Hematopoietic multipotent progenitor cell treated with erythropoietin and hydrocortisone succinate and interleukin-3 and kit ligand, for 17 days (in vitro differentiated cells): ENCODE measurements at places on chromosomes 7 and 10.
A peak's percentile ranks its signal among the peaks of the same experiment; 100 is the strongest.

DNA sequence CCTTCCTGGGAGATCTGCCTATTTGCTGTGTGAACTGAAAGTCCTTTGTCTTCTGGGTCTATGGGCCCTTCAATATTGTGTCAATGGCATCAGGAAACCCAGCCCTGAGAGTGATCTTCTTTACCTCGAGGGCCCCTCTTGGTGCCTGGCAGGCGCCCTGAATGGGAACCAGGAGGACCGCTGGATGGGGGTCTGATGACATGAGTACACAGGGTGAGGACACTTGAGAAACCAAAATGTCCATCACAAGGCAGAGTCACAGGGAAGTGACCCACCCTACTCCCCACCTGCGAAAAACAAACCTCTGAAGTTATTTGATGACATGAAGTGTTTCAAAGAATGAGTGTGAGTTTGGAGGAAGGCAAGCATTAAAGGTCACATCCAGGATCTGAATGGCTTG lies 17.3 kb downstream of the SFTPA1 start:
- DNase-seq, result no peak

- DNase-seq, result no peak
Observed at GRCh38 chr7:22698767-22699166, 28.2 kb upstream of the IL6 start.

GRCh38 chr10:42932116-42932515 lies 144.8 kb upstream of the RET start:
- no peak for DNase-seq

GRCh38 chr10:110495731-110496552 lies 1.8 kb upstream of the DUSP5 start:
- DNase-seq, result no peak

DNA sequence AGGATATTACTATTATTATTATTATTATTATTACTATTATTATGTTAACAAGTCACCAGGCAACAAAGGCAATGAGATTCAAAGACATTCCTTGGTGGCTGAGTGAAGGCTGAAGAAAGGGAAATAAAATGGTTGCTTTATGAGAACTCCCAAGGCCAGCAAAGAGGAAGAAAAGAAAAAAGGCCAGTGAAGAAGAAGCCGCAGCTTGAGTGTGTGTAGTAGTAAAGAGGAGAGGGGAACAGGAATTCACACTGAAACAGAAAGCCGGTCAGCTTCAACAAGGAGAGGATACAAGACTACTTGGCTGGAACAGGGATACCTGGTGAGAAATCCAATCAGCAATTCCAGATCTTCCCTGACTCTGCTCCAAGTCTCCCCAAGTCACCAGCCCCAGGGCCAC lies 42.4 kb downstream of the PLXNA4 start:
- no peak for DNase-seq

GRCh38 chr7:47643716-47644400 lies 61.9 kb upstream of the TNS3 start:
- DNase-seq, result no peak

DNA sequence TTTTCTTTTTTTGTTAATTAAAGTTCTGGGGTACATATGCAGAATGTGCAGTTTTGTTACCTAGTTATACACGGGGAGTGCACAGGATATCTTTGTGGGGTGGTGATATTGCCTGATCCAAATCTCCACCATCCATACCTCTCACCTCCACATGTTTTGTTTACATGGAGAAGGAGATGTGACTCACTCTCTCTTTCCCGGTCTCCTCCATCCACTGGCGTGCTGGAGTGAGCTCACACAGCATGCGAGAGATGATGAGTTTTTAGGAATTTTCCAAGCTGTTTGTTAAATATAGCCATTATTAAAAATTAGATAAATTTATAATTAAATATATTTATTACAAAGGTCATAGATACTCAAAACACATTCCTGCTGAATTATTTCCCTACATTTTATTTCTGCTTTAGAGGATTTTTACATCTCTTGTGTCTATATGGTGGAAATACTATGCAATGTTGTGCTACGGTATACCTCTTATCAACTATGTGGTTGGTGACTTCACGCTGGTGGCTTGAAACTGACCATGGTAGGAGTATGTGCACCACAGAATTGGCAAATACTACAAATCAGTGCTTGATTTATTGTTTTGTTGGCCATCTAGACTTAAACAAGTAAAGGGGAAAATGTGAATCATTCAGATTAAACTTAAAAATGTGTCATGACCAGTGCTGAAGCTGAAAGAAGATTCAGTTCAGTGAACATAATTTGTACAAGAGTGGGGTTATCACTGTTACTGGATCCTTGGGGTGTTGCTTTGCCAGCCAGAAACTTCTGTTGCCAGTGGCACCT lies 107.9 kb upstream of the FAM180A start:
- no peak for DNase-seq

GRCh38 chr10:30413996-30414576 lies 19.9 kb upstream of the MAP3K8 start:
- peak; percentile 69 for DNase-seq

- peak; percentile 69 for DNase-seq
Observed at GRCh38 chr10:94320285-94320914, 42.3 kb downstream of the NOC3L start.

DNA sequence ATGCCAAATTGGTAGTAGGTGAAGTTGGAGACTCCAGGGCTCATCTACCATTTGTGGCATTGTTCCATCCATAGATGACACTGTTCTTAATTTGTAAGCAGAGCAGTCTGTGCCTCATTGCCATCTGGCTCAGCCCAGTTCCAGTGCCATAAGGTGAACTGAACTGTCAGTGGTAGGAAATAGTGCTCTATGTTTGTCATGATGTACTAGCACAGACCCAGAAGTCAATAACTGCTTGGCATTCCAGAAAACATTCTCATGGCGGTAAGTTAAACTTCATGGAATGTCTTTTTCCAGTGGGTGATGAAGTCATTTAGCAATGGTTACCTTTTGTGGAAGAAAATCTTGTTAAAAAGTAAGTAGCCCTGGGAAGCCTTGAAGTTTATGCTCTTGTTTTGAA lies 302.7 kb downstream of the SUGCT start:
- DNase-seq, result no peak

DNA sequence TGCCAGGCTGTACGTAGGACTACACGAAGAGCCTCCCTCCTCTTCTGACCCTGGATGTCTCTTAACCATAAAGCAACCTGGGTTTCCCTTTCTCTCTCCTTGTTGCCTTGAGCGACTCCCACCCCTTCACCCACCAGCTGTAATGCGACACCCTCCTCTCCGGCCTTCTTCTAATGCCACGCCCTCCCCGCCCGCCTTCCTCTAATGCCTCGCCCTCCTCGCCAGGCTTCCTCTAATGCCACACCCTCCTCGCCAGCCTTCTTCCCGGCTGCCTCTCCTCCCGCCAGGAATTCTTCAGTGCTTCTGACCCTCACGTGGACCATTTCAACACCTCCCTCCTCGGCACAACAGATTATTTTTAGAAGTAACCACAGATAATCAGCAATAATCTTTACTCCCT lies 348.5 kb upstream of the SHH start:
- no peak for DNase-seq

DNA sequence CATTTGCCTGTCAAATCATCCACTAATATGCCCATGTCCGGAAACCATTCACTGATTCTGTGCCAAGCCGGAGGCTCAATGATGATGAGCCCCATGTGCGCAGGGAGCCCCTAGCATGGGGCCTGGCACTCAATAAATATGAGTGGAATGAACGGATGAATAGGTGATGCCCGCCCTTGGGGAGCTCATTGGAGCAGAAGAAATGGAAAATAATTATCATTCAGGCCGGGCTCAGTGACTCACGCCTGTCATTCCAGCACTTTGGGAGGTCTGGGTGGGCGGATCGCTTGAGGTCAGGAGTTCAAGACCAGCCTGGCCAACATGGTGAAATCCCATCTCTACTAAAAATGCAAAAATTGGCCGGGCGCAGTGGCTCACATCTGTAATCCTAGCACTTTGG lies 11.0 kb downstream of the RHBDD2 start:
- DNase-seq, result no peak

DNA sequence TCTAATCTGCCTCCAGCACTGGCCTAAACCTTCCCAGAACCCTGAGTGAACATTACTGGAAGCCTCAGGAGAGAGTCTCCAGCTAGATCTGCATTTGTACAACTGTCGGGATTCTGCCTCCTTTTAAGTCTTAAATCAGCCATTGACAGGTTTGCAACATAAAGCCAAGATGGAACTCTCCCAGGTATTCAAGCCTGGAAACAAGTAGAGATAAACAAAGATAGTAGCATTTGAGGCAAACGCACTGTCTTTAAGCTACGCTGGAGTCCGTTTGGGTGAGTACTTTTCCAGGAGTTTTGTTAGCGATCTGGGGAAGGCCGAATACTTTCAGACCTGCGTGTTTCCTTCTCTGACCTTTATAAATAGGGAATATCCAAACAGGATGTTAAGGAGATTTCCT lies 317.2 kb upstream of the FZD8 start:
- DNase-seq, result no peak

GRCh38 chr7:55129541-55130394 lies 111.0 kb downstream of the EGFR start:
- no peak for DNase-seq

- DNase-seq, result no peak
Observed at GRCh38 chr10:62062752-62063512, 161.4 kb downstream of the ARID5B start.

DNA sequence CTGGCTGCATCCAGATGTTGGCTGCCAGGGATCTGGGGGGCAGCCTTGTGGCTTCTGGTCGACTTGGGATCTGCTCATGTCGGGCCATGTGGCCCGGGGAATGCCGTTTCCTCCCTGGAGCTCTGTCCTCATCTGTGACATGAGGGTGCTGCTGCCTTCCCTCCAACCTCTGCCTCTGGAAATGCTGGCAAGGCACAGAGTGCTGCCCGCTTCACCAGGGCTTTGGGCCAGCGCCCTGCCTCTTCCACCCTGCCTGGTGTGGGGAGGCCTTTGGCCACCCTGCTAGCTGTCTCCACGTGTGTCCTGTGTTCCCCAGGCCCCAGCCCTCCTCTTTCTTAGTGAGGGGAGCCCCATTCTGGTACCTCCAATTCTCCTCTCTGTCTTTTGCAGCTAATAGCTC lies 5.8 kb upstream of the SMARCD3 start:
- no peak for DNase-seq

GRCh38 chr7:47186316-47186715 lies 395.6 kb downstream of the TNS3 start:
- no peak for DNase-seq

- no peak for DNase-seq
Observed at GRCh38 chr7:39553436-39553835, 12.8 kb upstream of the YAE1 start.

DNA sequence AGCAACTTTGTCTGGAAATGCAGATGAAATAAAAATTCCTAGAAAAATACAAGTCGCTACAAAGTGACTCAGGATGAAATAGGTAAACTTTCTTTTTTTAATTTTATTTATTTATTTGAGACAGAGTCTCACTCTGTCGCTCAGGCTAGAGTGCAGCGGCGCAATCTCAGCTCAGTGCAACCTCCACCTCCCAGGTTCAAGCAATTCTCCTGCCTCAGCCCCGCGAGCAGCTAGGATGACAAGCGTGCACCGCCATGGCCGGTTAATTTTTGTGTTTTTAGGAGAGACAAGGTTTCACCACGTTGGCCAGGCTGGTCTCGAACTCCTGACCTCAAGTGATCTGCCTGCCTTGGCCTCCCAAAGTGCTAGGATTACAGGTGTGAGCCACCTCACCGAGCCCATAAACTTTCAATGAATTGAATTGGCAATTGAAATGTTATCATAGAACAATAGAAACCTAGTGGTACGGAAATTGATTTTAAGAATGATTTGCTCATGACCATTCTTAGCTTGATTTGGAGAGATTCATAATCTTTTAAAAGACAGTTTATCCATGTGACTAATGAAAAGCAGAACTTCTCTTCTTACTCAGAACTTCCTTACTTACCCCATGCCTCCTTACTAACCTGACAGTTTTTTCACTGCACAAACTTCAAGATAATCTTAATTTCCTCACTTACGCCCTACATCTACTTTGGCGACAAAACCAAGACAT lies 161.7 kb downstream of the FAM107B start:
- DNase-seq, result no peak

GRCh38 chr7:2202361-2202761 lies 30.4 kb downstream of the MAD1L1 start:
- no peak for DNase-seq

DNA sequence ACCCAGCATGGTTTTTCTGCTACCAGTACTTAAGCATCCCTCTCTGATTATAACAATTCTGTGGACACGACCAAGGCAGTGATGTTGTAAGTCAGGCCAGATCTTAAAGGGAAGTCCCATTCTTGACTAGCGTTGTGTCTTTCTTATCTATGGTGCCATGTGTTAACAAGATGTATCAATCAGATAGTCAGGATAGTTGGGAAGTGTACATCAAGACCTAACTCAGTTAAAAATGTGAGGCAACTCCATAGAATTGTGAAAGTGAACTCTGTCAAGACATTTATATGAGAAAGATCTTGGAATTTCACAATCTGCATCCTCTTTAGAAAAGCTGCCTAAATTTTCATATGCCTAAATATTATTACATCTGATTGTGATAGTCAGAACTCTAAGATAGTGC lies 341.7 kb upstream of the SEMA3D start:
- no peak for DNase-seq

DNA sequence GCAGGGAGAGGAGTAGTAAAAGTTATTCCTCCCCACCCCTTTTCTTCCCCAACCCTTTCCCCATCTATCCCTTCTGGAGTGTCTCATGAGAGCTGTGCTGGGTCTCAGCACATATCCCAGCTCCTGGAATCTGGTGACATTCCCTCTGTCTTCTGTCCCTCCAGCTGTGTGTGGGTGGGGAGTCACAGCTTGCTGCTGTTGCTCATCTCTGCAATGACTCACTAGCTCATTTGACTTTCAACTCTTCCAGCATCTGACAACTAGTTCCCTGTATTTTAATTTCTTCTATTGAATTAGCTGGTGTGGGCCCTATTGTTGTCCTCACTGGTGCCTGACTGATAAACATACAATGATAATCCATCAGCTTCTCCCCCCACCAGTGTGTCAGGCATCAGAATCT lies 198.9 kb upstream of the AUTS2 start:
- no peak for DNase-seq

- DNase-seq, result no peak
Observed at GRCh38 chr10:78524941-78525340, 491.3 kb downstream of the RPS24 start.

GRCh38 chr10:70843333-70843732 lies 27.6 kb downstream of the SGPL1 start:
- no peak for DNase-seq

DNA sequence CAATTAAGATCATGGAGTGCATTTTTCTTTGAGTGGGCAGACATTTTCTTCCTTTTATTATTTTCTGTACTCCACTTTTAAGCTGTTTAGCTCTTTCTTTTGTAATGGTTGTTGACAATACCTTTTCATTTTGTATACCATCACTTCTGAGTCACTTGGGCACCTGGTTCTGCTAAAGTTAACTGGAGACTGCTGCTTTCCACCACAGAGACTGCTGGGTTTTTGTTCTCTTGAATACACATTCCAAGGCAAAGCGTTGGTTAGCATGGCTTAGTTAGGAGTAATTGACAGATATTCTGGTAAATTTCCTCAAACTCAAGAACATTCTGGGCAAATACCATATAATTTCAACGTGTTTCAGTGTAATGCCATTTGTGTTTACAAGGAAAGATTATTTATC lies 541.9 kb upstream of the CELF2 start:
- DNase-seq, result no peak
